Stimulated activated effector memory CD8-positive, alpha-beta T cell treated with anti-CD3 and anti-CD28 coated beads, Interleukin-12 subunit alpha, Interleukin-12 subunit beta, amount 100 ng/mL, for 72 hours (primary cell): ENCODE measurements at places on chromosomes 5 and 9.

DNA sequence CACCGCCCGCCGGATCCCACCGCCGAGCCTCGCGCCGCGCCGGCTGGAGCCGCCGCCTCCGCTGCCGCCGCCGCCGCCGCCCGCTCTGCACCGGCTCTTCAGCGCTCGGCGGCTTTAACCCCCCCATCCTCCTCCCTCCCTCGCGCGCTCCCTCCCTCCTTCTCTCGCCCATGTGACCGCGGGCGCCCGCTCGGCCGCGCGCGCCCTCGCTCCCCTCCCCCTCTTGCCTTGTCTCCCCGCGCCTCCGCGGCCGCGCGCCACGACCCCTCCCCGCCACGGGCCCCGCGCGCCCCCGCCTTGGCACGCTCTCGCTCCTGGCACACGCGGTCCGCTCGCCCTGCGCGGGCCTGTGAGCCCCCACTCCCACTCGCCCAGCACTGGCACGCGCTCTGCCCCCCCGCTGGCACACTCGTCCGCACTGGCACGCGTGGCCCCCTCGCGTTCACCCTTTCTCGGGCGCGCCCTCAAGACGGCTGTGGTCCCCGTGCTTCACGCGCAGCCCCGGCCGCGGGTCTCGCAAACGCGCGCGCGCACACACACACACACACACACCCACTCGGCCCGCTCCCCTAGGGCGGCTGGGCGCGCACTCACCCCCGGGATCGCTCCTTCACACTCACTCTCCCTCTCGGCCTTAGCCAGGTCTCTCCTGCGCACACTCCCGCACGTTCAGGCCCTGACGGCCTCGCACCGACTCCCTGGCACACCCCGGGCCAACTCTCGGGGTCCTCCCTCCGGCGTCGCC, at the start of gene CNTFR:
TSS of gene CNTFR (minus strand) at position 89 of the 745 bp plus-strand sequence. CDS start 20,743 bp downstream, outside the sequence.
- DNase-seq, result no peak

DNA sequence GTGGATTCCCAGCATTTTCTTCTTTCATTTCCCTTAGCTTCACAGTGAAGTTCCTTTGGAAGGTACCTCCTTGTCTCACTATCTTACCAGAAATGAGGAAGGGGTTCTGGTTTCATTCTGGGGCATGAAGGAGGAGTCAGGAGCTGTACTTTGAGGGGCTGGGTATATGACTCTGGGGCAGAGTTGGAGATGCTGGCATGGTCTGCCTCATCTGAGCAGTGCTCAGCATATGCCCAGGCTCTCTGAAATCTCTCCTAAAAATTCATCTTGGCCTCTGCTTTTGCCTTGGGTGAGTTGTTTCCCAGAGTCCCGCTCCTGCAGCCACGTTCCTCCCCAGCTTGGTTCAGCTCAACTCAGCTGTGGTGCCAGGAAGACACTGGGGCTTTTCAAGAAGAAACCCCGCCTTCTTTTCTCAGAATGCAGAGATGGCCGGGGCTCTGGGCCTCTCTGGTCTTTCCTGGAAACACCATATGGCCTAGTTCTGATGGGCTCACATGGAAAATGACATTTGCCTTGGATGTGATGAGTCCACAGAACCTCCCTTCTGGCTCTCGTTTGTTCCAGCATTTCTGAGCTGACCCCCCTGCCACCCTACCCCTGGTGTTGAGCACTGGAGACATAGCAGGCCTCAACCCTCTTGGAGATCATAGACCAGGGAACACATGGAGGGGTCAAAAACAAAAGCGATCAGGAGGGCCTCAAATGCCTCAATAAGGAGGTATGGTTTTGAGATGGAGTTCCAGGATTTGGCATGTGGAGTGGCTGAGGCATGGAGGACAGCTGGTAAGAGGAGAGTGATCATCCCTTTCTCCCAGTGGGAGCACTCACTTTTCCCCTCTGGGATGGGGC, 12.0 kb upstream of the TGFBR1 start:
- DNase-seq, result peak; percentile 44

DNA sequence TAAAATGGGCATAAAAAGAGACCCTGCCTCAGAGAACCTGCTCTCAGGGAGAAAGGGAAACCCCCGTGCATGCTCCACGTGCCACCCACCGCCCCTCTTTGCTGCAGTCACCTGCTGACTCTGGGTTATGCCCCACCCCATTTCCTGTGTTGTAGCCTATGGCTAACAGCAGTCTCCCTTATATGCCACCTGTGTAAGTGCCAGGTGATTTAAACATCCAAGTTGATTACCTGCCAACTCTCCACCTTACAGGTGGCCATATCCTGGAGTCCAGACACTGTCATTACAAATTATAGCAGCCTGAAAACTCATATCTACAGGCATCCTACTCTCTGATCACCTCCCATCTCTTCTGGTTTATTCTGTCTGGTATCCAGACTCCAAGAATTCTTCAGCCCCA, 242.6 kb downstream of the HSPA4 start:
- DNase-seq, result no peak

DNA sequence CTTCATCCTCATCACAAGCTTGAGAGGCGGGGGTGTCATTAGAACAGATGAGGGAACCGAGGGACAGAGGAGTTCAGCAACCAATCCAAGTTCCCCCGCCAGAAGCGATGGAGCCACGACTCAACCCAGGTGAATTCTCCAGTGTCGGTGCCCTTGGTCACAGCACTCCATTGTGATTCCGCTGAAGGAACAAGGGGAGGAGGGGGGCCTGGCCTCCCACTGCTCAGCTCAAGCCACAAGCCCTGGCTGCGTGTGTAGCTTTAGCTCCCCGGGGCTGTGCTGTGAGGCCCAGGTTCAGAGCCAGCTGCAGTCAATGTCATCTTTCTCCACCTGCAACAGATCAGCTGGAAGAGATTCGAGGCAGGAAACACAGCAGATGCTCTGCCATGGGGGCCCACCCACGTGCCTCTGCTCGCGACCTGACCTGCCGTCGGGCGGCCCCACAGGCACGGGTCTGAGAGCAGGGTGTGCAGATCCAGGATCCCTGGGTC, 72.6 kb downstream of the GTF3C4 start:
- DNase-seq, result no peak
